Sigmoid colon (tissue), 7 donors: ENCODE measurements at places on chromosomes 3 and 15. TPM values are rescaled to one million over a fixed set of nuclear protein-coding genes. Genes with fewer than 3 reads are reported as not detected.

- no peak for DNase-seq
Measured at GRCh38 chr15:83014205-83014653, 2.8 kb upstream of the C15orf40 start.

Gene AP2M1
- 226 TPM for polyA plus RNA-seq

DNA sequence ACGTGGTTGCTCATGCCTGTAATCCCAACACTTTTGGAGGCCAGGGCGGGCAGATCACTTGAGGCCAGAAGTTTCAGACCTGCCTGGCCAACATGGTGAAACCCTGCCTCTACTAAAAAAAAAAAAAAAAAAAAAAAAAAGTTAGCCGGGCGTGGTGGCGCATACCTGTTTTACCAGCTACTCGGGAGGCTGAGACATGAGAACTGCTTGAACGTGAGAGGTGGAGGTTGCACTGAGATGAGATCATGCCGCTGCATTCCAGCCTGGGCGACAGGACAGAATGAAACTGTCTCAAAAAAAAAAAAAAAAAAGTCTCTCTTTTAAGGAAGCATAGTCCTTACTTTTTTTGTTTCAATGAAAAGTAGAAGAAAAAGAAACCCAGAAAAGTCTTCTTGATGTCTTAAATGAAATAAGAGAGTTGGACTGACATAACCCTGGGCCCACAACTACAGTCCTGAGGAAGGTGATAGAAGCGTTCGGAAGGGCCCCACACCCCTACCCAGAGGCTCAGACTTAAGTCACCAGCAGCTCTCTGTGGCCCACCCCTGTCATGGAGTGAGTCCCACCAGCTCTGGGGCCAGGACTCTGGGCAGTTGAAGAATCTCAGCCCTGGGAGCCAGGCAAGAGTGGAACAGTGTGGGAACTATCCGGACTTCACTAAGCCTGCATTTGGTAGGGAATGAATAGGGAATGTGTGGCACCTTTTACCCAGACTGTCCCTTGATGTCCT lies 2.6 kb downstream of the NME9 start:
- DNase-seq = no peak

Gene THRB
- 10.6 TPM for polyA plus RNA-seq

DNA sequence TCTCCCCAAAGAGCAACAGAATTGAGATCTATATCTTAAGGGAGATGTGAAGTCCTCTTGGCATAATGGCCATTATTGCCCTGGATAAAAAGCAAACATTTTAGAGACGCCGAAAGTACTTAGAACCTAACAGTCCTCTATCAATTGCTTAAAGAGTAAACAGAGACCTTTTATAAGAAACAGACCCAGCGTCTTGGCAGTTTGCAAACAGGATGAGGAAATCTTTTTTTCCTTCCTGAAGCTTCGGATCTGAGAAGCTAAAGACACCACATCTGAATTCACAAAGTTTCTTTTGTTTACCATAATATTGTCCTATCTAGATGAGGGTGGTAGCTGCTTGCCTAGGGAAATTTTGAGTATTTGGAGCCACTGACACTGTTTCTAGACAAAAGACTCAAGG lies 59.9 kb upstream of the LIMD1 start:
- DNase-seq = no peak

- no peak for DNase-seq
Measured at GRCh38 chr15:39784638-39785037, 2.0 kb upstream of the FSIP1 start.
